Renal cortical epithelial cell (primary cell): ENCODE measurements at places on chromosomes 6 and 20. TPM values are rescaled to one million over a fixed set of nuclear protein-coding genes. Genes with fewer than 3 reads are reported as not detected.

The BFSP1 gene
- 2.3 and 7.5 TPM in 2 replicates for total RNA-seq

The CASS4 gene
- total RNA-seq = 0.20 TPM in 1 of 2 replicates, not detected in the other

- DNase-seq = no peak
Observed at GRCh38 chr6:106643061-106643460, 13.7 kb downstream of the QRSL1 start.

- DNase-seq = peak; percentile 69
Observed at GRCh38 chr6:137258170-137258569, 39.0 kb upstream of the IFNGR1 start.

GRCh38 chr6:15507221-15507620, 155.6 kb downstream of the DTNBP1 start:
- no peak for DNase-seq
